ENCODE measurements at places on chromosomes 12 and 14. TPM values are rescaled to one million over a fixed set of nuclear protein-coding genes. Genes with fewer than 3 reads are reported as not detected.

The RIC8B gene
- 11.9 TPM for total RNA-seq

The FOXN4 gene
- not detected for total RNA-seq

The BEST3 gene
- total RNA-seq = not detected

The TAS2R14 gene
- 0.98 TPM for total RNA-seq

The LRRK2 gene
- total RNA-seq = 2.3 TPM

The FAM222A gene
- 0.39 TPM for total RNA-seq

DNA sequence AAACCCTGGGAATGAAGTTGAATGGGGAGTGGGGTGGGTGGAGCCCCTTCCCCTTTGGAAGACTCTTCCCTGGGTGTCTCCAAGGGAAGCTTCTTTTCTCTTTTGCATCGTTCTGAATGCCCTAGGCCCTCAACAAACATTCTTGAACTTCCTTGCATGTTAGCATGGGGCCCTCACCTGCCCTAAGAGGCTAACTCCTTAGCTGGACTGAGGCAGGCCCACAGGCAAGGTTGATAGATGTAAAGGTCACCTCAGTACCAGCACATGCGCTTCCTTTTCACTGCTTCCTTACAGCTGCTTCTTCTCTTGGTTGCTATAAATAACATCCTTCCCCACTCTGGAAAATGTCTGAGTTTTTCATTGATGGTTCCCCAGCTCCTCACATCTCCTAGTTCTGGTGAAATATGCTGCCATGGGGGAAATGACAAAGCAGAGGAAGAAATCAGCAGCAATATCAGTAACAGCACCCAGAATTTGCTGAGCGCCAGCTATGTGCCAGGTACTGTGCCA, 160.6 kb upstream of the FRMD6 start:
- no peak for DNase-seq

DNA sequence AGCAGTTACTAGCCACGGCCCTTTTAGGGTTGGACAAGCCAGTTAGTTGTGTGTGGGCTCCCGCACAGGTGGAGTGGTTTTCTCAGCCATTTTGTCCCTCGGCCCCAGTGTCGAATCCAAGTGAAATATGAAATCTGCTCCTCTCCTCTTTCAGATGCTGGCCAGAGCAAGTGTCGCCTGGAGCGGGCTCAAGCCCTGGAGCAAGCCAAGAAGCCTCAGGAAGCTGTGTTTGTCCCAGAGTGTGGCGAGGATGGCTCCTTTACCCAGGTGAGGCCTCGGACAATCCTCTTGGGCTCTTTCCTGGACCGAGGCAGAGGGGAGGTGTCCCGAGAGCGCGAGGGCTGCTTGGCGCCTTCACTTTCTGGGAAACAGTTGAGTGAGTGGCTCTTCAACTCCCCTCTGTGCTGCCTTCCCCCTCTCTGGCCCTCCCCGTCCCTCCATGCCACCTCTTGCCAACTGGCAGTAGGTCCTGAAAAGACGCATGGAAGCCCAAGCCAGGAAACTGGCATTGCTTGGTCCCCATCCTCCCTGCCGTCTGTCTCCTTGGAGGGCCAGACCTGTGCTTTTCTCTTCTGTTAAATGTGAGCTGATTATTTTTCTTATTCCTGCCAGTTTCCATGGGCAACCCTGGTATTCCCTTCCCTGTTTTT, 74.2 kb downstream of the SMOC1 start:
- no peak for DNase-seq

- no peak for DNase-seq
Measured at GRCh38 chr14:68973639-68974038, 5.5 kb downstream of the ACTN1 start.

DNA sequence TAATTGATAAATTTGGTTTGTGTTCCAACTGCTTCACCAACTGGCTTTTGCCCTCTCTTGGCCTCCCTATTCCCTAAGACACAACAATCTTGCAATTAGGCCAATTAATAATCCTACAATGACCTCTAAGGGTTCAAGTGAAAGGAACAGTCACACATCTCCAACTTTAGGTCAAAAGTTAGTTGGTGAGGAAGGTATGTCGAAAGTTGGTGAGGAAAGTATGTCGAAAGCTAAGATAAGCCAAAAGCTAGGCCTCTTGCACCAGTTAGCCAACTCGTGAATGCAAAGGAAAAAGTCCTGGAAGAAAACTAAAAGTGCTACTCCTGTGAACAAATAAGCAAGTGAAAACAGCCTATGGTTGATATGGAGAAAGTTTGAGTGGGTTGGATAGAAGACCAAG, 32.6 kb downstream of the EGLN3 start:
- DNase-seq = no peak

- DNase-seq = no peak
Measured at GRCh38 chr14:55256586-55256985, 14.6 kb upstream of the FBXO34 start.

- DNase-seq = no peak
Measured at GRCh38 chr14:93333631-93334103, 831 bp upstream of the BTBD7 start.

GRCh38 chr12:61251076-61251475, 1009.1 kb upstream of the USP15 start:
- no peak for DNase-seq

DNA sequence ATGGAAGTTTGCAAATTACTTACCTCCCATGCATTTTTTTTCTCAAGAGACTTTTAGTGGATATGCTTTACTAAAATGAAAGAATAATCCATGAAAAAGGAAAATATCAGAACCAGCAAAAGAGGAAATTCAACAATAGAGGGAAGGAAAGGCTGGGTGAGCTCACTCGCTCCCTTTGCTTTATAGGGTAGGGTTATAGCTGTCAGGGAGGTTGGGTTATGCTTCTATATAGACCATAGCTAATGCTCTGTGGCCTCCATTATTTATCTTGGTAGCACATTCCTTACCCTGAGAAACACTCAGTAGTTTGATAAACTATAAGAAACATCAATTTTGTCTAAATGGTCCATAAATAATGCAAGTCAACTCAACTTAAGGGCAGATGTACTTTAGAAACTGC, 215.9 kb upstream of the FAR2 start:
- DNase-seq = no peak
